Anterior cingulate cortex (tissue), 58 donors: ENCODE measurements at places on chromosomes 11 and 22.

DNA sequence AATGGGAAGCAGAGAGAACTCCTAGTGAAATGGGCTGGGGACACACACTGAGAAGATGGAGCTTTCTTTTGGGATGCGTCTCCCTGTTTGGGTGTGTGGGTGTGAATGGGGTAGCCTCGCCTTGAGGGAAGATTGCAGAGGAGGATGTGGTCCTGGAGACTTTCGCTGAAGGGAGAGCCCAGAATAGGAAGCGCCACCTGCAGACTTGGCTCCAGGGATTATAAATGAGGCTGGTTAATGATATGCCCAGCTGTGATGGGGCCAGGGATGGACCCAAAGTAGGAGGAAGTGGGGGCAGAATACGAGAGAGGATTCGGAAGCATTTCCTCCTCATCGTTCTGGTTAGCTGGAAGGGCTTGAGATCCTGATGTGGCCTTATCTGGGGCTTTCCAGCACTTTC is 13.7 kb downstream of the RELT start:
- DNase-seq = no peak

GRCh38 chr11:118450451-118450850 is 14.2 kb downstream of the KMT2A start:
- DNase-seq = no peak

GRCh38 chr11:12598330-12599256 is 75.6 kb upstream of the TEAD1 start:
- DNase-seq = no peak

DNA sequence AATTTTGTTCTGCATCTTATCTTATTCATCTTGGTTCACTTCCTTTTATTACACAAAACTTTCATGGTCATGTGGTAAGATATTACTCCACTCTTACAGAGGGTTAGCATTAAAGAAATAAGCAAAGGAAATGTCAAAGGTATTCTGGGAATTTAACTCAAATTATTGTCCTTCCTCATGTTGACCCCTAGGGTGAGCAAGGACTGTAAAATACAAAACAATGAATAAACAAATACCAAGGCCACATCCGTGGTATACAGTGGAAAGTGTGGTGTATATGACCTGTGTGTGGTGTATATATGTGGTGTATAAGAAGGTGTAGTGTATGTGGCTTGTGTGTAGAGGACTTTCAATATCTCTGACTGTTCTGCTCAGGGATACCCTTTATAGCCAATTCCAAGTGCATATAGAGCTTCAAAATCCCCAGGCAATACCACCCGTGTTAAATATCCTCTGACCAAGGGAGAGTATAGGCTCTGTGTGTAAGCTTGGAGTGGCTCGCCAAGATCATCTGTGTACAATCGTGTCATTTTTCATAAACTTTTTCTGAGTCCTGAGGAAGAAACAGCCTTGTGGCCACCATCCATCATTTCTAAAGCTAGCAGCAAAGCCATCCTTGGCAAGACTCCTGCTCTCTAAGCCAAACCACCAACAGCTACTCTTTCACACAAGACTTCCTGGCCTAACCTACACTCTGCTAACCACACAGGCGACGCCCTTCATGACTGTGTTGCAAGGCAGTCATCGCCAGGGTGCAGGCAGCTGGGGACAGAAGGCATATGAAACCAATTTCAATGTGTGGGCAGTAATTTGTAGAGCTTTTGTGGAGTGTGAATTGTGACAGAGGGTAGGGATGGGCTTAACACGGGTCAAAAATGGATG is 548.0 kb downstream of the ETS1 start:
- DNase-seq = no peak

GRCh38 chr11:121793916-121794315 is 322.1 kb downstream of the BLID start:
- DNase-seq = no peak

DNA sequence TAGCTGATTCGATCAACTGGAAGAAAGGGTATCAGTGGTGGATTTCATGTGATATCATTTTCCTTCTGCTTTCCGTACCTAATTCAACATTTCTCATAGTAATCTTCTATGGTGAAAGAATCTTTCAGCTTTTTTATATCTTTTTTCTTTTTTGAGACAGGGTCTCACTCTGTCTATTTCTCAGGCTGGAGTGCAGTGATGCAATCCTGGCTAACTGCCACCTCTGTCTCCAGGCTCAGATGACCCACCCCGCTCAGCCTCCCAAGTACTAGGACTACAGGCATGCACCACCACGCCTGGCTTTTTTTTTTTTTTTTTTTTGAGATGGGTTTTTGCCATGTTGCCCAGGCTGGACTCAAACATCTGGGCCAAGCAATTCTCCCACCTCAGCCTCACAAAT is 18.6 kb upstream of the CHORDC1 start:
- DNase-seq = no peak

- DNase-seq = peak; percentile 24
Observed at GRCh38 chr11:67053896-67054329, 2.7 kb upstream of the RHOD start.

DNA sequence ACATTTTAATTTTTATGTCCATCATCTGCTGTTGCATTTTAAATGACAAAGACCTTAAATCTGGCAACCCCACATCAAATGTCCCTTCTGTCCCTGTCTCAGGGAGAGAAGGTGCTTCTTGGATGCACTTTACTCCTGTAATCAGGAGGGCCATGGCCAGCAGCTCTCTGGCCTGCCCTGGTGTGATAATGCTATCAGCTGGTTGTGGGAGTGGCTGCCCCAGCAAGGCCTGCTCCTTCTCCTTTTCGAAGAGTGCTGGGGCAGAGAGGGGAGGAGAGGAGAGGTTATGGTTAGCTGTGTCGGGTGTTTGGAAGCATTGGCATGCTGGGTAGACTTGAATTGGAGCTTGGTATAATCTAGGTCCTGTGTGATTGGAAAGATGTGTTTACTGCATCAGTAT is 12.8 kb downstream of the TNRC6B start:
- no peak for DNase-seq

DNA sequence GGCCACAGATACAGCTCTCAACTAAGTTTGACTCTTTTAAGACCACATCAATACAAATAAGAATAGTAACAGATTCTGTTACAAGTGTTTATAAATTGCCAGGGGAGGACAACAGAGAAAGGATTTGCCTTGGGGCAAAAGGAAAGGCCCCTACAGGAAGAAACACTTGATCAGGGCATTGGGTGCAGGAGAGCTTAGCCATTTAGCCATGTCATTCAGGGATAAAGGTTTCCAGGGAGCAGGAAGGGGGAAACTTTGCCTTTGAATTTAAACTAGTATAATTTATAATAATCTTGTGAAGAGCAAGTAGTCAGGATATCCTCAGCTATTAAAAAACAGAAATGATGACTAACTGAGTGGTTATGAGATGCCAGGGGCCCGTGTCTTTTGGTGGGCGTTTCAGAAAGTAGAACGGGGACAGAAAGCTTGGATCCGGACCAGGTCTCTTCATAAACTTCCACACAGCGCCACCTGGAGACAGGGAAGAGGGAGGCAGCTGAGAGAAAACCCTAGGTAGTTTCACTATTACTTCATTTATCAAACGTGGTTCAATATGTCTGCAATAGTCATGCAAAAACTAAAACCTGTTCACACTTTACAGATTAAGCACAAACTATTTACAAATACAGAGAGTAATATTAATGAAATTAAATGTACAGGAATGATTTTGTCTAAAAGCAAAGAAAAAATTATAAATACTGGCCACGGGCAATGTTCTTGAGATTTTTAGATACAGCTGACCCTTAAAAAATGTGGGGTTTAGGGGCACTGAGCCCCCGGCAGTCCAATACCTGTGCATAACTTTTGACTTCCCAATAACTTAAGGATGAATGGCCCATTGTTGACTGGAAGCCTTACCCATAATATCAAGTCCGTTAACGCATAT is 11.0 kb upstream of the SLC5A4 start:
- DNase-seq = no peak

GRCh38 chr22:30181459-30182349 is 64.9 kb downstream of the LIF start:
- DNase-seq = no peak

DNA sequence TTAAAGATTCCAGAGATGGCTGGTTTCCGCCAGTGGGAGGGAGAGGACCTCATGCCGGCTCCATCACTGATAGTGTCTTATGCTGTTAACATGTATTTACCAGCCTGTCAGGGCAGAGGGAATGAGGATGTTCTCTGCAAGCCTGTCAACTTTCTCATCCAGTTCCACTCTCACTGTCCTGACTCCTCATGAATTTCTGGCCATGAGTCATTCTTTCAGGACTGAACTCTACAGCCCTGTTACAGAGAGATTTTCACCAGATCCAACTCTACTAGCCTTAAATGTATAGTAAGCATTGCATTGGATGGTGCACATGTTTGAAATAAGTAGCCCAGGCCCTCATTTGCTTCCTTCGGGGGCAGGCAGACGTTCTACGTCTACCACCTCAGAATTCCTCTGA is 387.7 kb downstream of the TMEM135 start:
- no peak for DNase-seq

DNA sequence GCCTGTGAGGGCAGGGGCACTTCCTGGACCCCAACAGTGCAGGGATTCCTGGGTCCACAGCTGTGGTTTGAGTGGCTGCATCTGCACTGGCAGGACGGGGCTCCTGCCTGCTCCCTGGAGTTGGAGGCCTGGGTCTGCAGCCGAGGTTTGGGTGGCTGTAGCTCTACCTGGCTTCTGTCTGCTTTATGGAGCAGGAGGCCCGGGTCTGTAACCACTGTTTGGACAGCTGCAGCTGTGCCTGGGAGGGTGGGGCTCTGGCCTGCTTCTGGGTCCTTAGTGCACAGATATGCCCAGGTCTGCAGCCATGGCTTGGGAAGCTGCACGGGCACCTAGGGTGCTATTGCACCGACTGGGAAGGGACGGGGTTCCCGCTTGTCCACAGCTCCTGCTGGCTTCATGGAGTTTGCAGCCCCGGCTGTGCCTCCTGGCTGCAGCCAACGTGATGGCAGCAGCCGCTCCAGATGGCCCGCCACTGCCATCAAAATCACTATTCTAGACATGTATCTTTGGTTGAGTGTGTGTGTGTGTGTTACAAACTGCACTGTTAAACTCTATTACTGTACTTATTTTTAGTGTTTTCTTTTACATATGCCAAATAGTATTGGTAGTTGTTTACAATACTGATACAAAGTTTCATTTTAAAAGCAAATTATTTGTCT is 412.3 kb upstream of the KIRREL3 start:
- no peak for DNase-seq

DNA sequence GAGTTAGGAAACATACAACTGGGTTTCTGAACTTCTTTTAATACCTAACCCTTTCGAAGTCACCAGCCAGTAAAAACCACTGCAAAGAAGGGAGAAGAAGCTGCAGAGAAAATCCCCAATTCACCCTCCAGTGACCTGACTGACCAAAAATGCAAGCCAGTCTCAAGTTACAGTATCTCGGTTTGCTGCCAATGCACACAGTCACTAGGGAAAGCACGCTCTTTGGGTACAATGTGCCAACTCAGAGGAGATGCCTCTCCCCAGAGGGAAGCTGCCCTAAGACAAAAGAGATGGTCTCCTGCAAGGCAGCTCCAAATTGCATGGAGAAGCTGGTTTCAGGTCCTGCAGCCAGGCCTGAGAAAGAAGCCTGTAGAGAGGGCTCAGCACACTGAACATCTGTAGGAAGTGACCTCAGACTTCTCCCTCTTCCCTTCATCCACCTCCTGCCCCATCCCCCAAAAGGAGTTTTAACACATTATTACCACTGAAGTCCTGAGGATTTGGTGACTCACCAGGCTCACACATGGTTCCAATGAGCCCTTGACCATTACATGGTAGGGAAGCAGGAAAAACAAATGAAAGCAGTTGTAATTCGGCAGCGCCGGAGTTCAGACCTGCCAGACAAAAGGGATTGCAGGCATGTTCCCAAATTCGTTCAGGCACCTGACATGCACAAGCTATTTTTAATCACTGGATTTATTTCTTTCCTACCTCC is 90.1 kb downstream of the ETS1 start:
- DNase-seq = no peak

GRCh38 chr11:79414041-79414440 is 26.8 kb downstream of the TENM4 start:
- no peak for DNase-seq

DNA sequence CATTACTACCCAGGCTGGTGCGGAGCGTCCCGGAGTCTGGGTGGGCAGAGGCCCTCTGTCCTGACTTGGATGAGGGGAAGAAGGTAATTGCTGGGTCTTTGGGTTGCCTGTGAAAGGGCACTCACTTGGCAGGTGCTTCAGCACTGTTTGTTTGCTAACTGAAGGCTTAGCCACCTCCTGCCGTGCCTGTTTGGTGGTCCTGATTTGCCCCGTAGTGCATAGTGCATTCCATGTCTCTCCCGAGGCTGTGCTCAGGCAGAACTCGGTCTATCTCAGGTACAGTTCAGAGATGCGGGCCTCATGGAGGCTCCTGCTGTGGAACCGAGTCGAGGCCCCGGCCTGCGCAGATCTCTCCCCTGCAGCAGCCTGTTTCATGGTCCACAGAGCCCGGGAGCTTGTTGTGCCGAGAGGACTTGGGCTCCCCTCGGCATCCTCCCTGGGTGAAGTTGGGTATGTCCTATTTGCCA is 146.2 kb downstream of the TBC1D22A start:
- no peak for DNase-seq

- DNase-seq = peak; percentile 51
Observed at GRCh38 chr11:63762654-63763495, 5.7 kb downstream of the ZFTA start.

DNA sequence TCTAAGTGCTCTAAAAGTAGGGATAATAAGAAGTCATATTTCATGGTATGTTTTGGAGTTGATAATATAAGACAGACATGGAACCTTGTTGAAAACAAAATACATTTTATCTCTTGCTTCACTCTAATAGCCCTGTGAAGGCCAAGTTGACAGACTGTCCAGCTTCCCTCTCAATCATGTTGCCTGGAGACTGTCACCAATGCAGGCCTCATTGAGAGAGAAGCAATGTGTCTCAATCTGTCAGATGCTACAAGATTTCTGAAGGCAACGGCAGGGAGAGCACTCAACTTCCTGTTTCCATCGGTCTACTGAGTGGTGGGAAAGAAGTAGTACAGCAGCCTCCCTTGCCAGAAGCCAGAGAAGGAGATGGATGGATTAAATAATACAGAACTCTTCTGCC is 23.6 kb upstream of the FJX1 start:
- no peak for DNase-seq

DNA sequence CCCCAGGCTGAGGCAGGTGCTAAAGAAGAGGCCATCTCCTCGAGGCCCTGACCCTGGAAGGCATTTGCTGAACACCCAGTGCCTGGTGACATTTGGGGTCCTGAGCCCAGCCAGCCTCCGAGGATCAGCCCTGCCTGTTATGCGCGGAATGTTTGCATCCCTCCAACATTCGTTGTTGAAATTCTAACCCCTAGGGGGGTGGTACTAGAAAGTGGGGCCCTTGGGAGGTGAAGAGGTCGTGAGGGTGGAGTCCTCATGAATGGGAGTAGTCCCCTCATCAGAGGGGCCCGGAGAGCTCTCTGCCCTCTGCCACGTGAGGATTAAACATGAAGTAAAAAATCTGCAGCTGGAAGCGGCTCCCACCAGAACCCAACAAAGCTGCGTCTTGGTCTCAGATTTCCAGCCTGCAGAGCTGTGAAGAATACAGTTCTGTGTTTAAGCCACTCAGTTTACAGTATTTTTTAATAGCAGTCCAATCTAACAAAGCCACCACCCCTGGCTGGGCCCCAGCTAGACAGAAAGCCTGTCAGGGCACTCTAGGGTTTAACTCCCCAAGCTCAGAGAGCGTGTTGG is 35.3 kb upstream of the SEPTIN5 start:
- DNase-seq = no peak
